Stimulated activated CD8-positive, alpha-beta memory T cell treated with anti-CD3 and anti-CD28 coated beads, Interleukin-2, amount 100 ng/mL, for 48 hours (primary cell): ENCODE measurements at places on chromosomes 5 and 9.

DNA sequence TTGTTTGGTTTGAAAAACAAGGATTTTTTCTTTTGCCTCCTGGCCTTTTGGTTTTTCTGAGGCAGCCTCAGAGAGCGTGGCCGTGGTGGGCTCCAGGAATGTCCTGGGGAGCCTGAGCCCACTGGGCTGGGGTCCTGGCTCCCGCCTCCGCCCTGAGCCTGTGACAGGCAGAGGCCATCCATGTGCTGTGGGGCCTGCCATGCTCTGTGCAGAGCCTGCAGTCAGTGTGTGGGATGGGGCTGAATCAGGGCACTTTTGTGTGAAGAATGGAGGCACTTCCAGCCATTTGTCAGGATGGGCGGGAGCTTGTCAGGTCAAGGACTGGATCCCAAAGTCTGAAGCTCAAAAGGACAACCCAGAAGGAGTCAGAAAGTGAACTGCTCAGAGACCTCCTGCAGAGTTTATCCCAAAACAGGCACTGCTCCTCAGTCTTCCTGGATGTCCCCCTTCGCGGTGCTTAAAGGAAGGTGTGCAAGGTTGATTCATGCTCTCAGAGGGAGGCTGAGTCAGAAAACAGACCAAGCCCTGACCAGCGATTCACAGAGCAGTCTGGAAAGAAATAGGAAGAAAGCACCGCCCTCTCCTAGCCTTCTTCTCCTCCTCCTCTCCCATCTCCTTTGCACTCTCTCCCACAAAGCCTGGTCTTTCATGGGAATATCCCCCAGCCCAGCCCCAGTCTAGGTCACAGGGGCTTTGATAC, 53.2 kb downstream of the MVB12B start:
- DNase-seq = no peak

- no peak for DNase-seq
Observed at GRCh38 chr5:104456122-104456521, 893.5 kb upstream of the NUDT12 start.

GRCh38 chr9:100673249-100673648, 95.4 kb downstream of the CAVIN4 start:
- no peak for DNase-seq

DNA sequence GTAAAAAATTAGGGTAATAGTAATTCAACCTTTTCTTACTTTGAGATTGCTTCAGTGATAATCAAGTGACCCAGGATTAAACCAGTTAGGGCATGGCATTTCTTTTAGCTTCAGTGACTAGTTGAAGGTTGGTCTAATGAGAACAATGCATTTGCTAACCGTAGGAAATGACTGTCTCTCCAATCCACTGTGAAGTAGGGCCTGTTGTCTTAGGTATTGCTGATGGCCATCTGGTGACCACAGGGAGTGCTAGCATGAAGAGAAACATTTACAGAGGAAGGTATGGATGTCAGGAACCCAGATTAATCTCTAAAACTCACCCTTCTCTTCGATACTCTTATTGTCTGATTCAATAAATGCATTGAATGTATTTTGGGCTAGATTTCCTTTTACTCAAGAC, 535.9 kb upstream of the SEMA6A start:
- no peak for DNase-seq

GRCh38 chr5:113663879-113664541, 150.5 kb downstream of the YTHDC2 start:
- peak; percentile 13 for DNase-seq

DNA sequence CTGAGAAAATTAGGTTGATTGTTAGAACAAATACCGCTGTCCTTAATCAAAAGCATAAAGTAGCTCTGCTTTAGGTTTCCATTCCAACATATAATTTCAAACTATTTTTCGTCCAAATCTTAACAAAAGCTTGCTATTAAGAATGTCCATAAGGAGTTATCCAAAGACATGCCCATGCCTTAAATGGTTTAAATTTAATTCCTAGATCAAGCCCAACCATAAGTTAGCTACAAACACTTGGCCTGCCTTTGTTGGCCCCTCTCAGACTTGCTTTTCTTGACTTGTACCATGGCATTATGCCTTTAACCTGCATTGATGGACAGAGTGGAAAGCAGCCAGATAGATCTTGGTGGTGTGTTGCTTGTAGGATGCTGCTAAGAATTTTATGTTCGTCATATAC, 8.8 kb downstream of the GARNL3 start:
- no peak for DNase-seq

DNA sequence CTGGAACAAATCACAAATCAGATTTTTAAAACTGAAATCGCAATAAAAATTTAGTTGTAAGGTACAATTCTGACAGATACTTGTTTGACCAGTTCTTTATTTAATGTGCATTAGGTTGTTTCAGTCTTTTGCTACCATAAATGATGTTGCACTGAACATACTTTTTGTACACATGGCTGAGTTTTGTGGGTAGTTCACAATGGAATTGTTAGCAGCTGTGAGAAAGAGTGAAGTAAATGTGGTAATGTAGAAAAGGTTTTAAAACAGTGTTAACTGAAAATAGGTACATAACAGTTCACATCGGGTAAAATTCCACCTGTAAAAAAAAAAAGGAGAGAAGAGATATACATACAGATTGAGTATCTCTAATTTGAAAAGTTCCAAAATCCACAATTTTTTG, 25.6 kb downstream of the MRPS27 start:
- no peak for DNase-seq

- DNase-seq = no peak
Observed at GRCh38 chr5:148352696-148353095, 17.3 kb downstream of the SPINK9 start.
